ENCODE measurements at places on chromosomes 3 and 15.

GRCh38 chr3:151989621-151990020 is 116.2 kb downstream of the SUCNR1 start:
- DNase-seq = no peak

DNA sequence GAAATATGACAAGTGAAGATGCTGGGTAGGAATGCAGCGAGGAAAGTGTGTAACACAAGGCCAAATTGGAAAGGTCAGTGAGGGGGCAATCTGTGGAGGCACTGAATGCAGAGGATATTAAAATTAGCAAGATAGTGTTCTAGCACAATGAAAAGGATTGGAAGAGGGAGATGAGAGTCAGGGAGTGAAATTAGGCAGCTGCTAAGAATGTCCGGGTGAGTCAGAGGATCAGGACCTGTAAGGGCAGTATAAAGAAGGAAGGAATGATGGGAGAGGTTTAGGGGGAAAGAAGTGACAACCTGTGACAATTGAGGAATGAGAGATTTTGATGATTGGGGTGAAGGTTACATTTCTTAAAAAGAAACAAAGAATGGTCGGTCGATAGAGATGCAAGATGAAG is 103.5 kb downstream of the UBE3A start:
- DNase-seq = no peak

DNA sequence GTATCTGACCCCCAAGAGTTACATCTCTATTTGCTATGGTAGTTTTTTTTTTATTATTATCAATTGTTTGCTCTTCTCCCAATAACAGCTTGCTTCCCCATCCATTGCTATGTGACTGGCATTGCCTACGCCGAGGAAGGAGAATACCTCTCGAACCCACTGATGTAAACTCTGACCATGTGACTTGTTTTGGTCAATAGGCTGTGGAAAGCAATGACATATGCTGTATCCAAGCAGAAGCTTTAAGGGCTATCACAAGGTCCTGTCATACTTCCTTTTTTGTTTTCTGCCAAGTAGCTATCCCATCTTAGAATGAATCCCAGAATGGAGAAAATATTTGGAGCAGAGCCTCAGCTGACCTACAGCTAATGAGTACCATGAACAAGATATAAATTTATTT is 111.0 kb upstream of the FRMD4B start:
- DNase-seq = no peak

- DNase-seq = peak; percentile 69
Measured at GRCh38 chr3:160027541-160028195, 39.0 kb downstream of the IL12A start.

- no peak for DNase-seq
Measured at GRCh38 chr3:39971559-39972031, 162.2 kb downstream of the MYRIP start.

GRCh38 chr3:155065537-155065936 is 14.6 kb upstream of the MME start:
- peak; percentile 46 for DNase-seq

- DNase-seq = no peak
Measured at GRCh38 chr3:15800327-15800726, 2.5 kb upstream of the ANKRD28 start.

DNA sequence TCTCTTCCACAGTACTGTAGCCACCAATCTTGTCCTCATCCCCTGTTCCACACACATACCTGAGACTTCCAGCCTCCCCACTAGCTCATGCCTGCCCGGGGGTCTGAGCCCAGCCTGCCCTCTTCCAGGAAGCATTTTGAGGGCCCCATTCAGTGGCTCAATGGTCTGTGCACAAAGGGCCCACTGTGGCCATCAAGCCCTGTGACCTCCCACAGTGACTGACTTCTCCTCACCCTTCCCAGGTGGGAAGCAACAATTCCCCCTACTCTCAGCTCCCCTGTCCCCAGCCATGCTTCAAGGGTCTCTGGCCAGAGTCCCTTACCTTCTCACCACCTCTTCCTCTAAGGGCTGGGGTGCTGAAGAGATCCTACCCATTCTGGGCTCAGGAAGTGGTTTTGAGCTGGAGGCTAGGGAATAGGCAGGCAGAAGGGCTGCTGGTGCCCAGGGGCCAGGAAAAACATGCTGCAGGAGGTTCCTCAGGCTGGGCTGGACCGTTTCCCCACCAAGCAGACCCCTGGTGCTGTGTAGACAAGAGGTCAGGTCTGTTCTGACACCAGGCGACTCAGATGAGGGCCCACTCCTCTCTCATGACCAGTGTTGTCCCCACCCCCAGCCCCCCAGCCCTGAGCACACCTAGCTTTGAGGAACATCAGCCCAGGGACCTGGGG is 3.0 kb upstream of the KLF15 start:
- no peak for DNase-seq

DNA sequence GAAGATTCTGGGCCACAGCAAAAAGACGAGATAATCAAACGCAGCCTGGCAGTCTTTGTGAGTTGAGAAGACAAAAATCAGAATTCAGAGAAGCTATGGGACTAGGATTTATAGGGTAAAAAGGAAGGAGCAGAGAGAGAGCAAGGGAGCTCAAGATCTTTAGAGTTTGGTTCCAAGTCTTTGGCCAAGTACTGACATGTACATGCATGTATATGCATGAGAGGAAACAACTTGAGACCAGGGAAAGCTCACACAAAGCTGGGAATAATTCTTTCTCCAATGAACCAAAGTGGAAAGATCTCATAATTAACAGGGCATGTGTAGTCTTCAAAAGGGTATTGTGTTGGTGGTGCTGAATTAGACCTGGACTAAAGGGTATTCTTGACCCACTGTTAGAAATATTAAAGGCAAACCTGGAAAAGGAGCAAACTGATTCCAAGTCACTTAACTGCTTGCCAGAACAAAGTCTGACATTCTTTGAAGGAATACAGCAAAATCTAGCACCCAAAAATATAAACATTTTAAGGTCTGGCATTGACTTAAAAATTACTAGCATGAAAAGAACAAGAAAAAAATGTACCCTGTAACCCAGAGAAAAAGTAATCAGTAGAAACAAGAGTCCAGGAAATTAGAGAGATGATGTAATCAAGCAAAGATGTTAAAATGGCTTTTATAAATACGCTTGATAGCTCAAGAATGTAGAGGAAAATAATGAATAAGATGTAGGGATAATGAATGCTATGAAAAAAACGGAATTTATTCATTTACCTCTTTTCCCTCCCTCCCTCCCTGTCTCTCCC is 226.0 kb upstream of the CGNL1 start:
- no peak for DNase-seq

GRCh38 chr3:136377508-136377907 is 127.4 kb downstream of the PCCB start:
- no peak for DNase-seq

- no peak for DNase-seq
Measured at GRCh38 chr3:192082730-192083660, 622.0 kb downstream of the PYDC2 start.

GRCh38 chr3:8457039-8457438 is 44.6 kb upstream of the LMCD1 start:
- peak; percentile 40 for DNase-seq

DNA sequence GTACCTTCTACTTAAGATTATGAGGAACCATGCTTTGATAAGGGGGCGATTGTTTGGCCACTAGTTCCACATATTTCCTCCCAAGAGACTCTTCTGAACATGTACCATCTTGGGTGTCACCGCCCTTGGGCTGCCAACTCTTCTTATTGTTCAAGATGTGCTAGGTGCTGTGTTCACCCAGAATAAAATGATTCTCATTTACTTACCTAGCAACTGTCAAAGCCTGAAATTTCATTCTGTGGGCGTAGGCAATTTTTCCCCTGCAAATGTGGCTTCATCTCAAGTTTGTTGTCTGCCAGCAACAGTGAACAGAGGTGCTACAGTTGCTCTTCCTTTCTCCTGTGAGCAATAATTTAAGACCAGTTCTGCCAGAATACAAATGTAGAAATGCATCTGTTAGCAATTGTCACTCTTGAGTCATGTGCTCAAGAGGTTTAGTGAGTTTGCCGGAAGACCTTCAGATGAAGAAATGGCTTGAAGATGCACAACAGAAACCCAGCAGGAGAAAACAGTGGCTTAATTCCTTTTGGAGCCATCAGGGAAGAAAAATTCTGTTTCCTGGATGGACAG is 41.3 kb upstream of the RARB start:
- DNase-seq = peak; percentile 14

DNA sequence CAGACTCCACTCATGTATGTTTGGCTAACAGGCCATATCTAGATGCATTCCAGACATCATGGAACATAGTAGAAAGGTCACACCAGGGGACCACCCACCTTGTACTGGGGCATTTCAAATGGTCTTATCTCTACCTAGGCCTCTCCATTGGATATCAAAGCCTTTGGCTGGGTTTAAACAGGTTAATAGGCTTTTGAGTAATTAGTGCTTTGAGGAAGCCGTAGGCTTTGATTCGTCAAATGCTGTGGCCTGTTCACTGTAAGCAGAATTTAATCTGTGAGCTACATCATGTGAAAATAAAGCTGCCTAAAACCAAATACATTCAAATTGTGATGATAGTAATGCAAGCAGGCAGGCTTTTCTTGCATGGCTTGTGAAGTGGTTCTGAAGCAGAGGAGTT is 129.5 kb downstream of the ST8SIA2 start:
- DNase-seq = no peak

GRCh38 chr3:47580481-47580880 is 1.8 kb upstream of the CSPG5 start:
- DNase-seq = no peak

DNA sequence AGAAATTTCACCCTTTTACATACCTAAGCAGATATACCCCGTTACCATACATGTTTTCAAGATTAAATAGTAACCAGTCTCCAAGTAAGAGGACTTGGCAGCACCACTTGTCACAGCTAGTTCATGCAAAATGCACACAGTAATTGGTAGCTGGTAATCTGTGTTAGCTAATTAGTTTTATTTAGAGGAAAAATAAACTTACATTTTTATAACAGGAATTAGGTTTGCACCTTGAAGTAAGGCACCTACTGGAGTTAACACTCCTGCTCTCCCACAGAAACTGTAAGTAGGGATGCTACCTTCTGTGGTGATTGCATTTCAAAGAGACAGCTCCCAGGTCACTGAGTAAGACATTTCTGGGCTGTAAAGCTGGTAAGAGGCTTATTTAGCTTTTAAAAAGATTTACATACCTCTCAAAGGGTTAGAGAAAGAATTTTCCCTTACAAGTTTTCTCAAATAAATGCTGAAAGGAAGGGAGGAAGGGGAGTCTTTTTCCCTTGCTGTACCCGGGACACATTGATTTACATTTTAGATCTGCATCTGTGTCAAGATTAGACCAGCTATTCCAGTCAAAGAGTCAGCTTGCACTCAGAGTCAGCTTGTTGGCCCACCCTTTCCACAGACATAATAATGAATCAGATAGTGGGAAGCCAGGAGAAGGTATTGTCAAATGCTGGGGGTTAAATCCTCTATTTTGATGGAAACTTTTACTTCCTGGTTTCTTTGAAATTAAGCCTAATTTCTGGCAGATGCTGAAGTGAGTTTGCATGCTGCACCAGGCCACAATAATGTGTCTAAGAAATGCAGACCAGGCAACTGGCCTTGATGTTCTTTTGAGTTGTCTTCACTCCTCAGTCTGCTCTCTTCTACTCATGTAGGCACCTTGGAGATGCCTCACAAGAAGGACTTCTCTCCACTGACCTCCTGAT is 77.6 kb upstream of the CHD2 start:
- DNase-seq = no peak

- DNase-seq = peak; percentile 29
Measured at GRCh38 chr3:110955301-110955880, 116.2 kb upstream of the NECTIN3 start.

DNA sequence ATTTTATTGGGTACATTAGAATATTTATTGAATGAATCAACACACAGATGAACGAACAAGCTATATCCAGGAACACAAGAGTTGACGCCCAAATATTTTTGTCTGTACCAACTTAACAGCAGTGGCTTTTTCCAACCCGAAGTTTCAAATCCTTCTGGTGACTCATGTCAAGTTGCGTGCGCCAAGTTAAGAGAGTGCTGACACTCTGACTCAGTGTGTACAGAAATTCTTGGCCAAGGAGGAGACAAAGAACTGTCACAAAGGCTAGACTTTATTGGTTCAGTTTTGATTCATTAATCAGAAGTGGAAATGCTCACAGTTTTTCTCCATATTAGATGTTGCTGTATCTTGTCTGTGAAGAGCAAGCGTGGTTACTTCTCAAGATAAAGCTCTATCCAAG is 59.6 kb upstream of the TSC22D2 start:
- DNase-seq = peak; percentile 84

GRCh38 chr3:56989169-56989976 is 71.1 kb upstream of the SPATA12 start:
- DNase-seq = peak; percentile 25

GRCh38 chr15:49045751-49046219 is 461 bp downstream of the SECISBP2L start:
- DNase-seq = peak; percentile 26

- DNase-seq = peak; percentile 5
Measured at GRCh38 chr3:133886031-133886722, 9.5 kb downstream of the RAB6B start.

DNA sequence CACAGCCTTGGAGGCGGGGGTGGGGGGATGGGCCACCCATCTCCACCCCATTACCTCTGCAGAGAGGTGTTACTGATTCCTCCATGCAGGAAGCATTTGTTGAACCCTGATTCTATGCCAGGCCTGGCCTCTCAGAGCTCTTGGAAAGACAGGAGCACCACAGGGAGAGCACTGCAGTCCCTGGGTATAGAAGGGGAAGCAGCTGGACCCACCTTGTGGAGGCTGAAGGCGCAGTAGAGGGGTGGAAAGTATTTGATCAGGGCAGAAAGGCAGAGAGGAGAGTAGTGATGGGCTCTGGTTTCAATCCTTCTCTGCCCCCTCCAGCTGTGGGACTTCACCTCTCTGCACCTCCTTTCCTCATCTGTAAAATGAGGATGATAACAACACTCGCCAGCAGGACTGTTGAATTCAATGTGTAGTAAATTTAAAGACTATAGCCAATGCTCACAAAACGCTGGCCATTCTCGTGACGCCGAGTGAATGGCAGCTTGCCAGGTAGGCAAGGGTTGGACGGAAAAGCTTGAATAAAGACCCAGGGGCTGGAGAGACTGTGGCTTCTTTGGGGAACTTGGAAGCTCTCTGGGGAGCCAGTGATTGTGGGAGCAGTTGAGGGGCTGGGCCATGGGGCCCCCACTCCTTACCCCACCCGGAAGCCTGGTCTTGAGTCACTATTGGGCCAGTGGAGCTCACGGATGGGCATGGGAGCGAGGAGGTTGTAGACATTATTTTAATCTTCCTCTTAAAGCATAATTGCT is 8.0 kb upstream of the CCDC33 start:
- no peak for DNase-seq

Data from AG20443 (cell line).